ENCODE measurements at places on chromosomes 13 and 19.

DNA sequence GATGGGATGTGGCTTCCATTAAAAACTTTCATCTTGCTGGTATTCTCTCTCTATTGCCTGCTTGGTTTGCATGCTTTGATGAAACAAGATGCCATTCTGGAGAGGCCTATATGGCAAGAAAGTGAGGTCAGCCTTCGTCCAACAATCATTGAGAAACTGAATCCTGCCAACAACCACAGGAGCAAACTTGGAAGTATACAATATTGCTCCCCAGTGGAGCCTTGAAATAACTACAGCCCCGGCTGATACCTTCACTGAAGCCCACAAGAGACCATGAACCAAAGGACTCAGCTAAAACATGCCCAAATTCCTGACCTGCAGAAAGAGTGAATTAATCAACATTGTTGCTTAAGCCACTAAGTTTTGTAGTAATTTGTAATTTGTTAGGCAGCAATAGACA lies 82.5 kb upstream of the FGF14 start:
- DNase-seq: peak; percentile 2

GRCh38 chr19:11198769-11199424 lies 1.6 kb upstream of the KANK2 start:
- no peak for DNase-seq

- no peak for DNase-seq
Measured at GRCh38 chr19:5933391-5934068, 19.5 kb downstream of the CAPS start.

DNA sequence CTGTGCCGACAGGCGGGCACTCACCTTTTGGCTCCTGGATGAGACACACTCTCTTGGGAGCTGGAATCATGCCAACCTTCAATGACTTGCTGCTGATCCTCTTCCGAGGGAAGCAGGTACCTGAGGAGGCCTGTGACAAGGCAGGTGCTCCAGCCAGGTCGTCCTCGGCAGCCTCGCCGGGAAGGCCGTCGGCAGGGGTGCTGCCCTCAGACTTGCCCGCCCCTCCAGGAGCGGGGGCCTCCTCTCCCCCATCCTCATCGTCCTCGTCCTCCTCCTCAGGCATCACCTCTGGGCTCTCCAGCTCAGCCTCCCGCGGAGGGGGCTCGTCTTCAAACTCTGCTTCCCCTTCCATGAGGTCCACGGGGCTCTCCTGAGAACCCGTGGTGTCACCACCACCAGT lies 29.2 kb downstream of the SUGP2 start:
- no peak for DNase-seq

GRCh38 chr19:29504454-29504853 lies 21.3 kb upstream of the VSTM2B start:
- DNase-seq: no peak

- DNase-seq: no peak
Measured at GRCh38 chr13:113596321-113597200, 12.0 kb downstream of the TFDP1 start.
